Neuronal stem cell (in vitro differentiated cells): ENCODE measurements at places on chromosomes 12 and 14.

- DNase-seq: no peak
Observed at GRCh38 chr12:108832730-108833354, 24.5 kb downstream of the SSH1 start.

DNA sequence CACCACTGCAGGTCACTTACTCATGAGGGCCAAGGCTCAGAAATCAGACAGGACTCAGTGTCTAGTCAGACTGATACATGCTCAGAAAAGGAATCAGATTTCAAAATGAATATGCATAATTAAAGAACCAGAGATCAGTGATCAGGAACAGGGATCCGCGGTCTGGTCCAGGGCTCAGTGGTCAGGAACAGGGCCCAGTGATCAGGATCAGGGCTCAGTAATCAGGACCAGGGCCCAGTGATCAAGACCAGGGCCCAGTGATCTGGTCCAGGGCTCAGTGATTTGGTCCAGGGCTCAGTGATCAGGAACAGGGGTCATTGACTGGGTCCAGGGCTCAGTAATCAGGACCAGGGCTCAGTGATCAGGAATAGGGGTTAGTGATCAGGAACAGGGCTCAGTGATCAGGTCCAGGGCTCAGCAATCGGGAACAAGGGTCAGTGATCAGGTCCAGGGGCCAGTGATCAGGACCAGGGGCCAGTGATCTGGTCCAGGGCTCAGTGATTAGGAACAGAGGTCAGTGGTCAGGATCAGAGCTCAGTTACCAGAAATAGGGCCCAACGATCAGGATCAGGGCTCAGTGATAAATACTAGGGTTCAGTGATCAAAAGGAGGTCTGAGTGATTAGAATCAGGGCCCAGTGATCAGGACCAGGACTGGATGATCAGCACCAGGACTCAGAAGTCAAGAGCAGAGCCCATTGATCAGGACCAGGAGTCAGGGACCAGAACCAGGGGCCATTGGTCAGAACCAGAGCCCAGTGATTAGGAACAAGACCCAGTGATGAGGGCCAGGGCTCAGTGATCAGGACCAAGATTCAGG is 175.3 kb downstream of the TMEM121 start:
- no peak for DNase-seq

GRCh38 chr14:100537446-100538350 is 49.5 kb downstream of the BEGAIN start:
- DNase-seq: no peak

DNA sequence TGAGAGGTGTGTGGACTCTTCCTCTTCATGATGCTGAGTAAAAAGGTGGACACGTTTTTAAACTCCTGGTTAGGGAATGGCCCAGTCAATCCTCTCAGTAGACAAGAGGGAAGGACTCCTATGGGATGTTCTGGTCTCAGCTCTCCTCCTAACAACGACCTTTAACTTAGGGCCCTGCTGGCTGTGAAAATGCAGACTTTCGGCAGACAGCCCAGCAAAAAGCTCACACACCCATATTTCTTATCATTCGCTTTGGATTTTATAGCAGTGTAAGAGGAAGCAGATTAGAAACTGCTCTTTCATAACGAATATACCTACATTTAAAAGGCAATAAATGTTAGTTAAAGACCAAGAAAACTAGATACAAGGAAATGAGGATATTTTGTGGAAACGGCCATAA is 18.0 kb upstream of the YARS2 start:
- no peak for DNase-seq

DNA sequence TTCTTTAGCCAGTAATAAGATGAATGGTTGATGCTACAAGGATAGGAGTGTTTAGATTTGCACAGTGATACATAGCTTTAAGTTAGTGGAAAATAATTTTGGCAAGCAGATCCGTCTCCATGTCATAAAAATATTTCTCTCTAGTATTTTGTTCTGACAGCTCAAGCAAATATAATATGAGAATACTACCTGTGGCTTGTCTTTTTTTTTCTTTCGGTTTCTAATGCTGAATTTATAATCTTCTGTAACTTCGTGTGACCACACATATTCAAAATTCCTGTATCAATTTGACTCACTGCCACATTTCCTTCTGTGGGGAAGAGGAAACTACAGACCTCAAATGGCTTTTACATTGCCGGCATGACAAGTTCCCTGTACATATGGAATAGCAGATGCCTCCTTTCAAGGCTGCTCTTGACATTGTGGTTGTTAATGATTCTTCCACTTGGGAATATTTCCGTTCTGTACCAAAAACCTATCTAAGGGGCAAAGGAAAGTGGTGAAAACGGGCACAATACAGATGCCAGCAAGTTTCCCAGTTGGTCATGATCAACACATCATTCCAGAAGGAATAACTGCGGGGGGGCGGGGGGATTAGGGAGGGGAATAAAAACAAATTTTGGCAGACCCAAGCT is 103.6 kb upstream of the CCDC91 start:
- no peak for DNase-seq

DNA sequence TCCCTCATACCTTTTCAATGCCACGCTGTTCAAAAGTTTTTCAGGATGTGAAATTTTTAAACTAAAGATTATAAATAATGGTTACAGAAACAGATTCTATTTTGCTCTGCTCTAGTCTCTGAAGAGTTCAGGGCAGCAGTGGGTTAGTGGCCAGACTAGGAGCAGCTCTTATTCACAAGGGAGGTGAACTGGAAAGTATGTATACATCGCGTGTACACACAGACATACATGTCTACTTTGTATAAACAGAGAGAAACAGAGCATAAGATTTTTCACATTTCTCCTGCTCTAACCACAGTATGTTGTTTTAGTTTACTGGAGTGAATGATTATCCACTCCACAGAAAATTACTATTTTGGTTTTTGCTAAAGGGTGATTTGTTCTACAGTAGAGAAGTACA is 74.4 kb upstream of the CRY1 start:
- no peak for DNase-seq
